IMR-90 (cell line): ENCODE measurements at places on chromosomes 4 and X. TPM values are rescaled to one million over a fixed set of nuclear protein-coding genes. Genes with fewer than 3 reads are reported as not detected.

GPRASP1 gene
- total RNA-seq, result 1.3 and 1.7 TPM in 2 replicates

FGFR3 gene
- total RNA-seq, result 0.18 and 0.28 TPM in 2 replicates

CTAG1B gene
- total RNA-seq, result not detected in 2 replicates

GAGE12J gene
- not detected in 2 replicates for total RNA-seq

TMEM154 gene
- 0.18 and 0.28 TPM in 2 replicates for total RNA-seq

PRR32 gene
- not detected in 2 replicates for total RNA-seq

ADH4 gene
- not detected in 2 replicates for total RNA-seq

CYTL1 gene
- 1.3 and 1.4 TPM in 2 replicates for total RNA-seq

MAGEA11 gene
- not detected in 2 replicates for total RNA-seq

MUC7 gene
- total RNA-seq, result not detected in 2 replicates

NLGN3 gene
- total RNA-seq, result 0.18 and 0.28 TPM in 2 replicates

HTRA3 gene
- 1.1 and 1.3 TPM in 2 replicates for total RNA-seq

ENPP6 gene
- not detected in 2 replicates for total RNA-seq

UNC5C gene
- total RNA-seq, result under 0.01 TPM in 1 of 2 replicates, not detected in the other

GPR34 gene
- not detected in 2 replicates for total RNA-seq

UGT2A1 gene
- not detected in 2 replicates for total RNA-seq

CLDN2 gene
- not detected in 2 replicates for total RNA-seq

GEMIN8 gene
- 11.1 and 12.0 TPM in 2 replicates for total RNA-seq

ATP2B3 gene
- under 0.01 TPM in 1 of 2 replicates, not detected in the other for total RNA-seq

RBMXL3 gene
- not detected in 2 replicates for total RNA-seq

NSUN7 gene
- total RNA-seq, result not detected in 2 replicates

JAKMIP1 gene
- total RNA-seq, result not detected in 2 replicates

SLC2A9 gene
- 0.56 and 0.72 TPM in 2 replicates for total RNA-seq

EVC2 gene
- 5.8 and 5.9 TPM in 2 replicates for total RNA-seq

ADAMTS3 gene
- 2.5 and 2.9 TPM in 2 replicates for total RNA-seq

SPATA4 gene
- total RNA-seq, result under 0.01 and 0.28 TPM in 2 replicates

SLC4A4 gene
- 16.8 and 23.9 TPM in 2 replicates for total RNA-seq

NKRF gene
- 2.2 and 3.6 TPM in 2 replicates for total RNA-seq

ETDA gene
- total RNA-seq, result not detected in 2 replicates

MAGEB2 gene
- not detected in 2 replicates for total RNA-seq

GUCY1B1 gene
- total RNA-seq, result 2.8 and 2.9 TPM in 2 replicates

ARHGAP36 gene
- not detected in 2 replicates for total RNA-seq

FGF13 gene
- total RNA-seq, result under 0.01 and 0.18 TPM in 2 replicates

GPRASP2 gene
- total RNA-seq, result 23.6 and 24.7 TPM in 2 replicates

NKX6-1 gene
- under 0.01 TPM in 1 of 2 replicates, not detected in the other for total RNA-seq

SSX3 gene
- total RNA-seq, result not detected in 2 replicates

CLGN gene
- total RNA-seq, result 0.36 and 1.4 TPM in 2 replicates

SPANXA1 gene
- not detected in 2 replicates for total RNA-seq

HTN3 gene
- not detected in 2 replicates for total RNA-seq

CSAG3 gene
- not detected in 2 replicates for total RNA-seq

OPRPN gene
- total RNA-seq, result not detected in 2 replicates

IQSEC2 gene
- total RNA-seq, result 2.5 and 3.9 TPM in 2 replicates

MAB21L2 gene
- total RNA-seq, result 11.7 and 12.0 TPM in 2 replicates

SMIM10 gene
- 2.3 and 3.6 TPM in 2 replicates for total RNA-seq
